DMS153 (cell line): ENCODE measurements at places on chromosomes 16 and 17.

DNA sequence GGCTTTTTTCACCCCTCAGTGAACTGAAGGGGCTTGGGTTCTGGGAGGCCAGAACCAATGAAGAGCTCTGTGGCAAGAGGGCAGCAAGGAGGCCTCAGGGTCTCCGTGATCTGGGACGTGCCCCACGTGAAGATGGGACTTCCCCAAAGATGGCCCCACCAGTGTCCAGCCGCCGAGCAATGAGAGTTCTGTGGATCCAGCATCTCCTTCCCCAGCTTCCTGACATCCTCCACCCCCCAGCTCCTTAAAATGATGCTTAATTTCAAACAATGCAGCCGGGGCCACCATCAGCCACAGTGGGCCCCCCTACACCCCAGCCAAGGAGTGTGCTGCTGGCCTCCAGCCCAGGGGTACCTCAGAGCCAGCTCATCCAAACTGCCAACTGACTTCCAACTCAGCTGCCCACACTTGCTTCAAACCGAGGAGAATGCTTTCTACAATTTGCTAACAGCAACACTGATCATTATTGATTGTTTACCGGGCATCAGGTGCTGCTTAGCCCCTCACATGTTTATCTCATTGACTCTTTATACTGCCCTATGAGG, 5.9 kb upstream of the SPPL2C start:
- no peak for DNase-seq

GRCh38 chr17:75428543-75429469, 23.3 kb upstream of the GRB2 start:
- no peak for DNase-seq

- no peak for DNase-seq
These were observed 18.4 kb downstream of the ADCY9 start for GRCh38 chr16:4097826-4098240.

DNA sequence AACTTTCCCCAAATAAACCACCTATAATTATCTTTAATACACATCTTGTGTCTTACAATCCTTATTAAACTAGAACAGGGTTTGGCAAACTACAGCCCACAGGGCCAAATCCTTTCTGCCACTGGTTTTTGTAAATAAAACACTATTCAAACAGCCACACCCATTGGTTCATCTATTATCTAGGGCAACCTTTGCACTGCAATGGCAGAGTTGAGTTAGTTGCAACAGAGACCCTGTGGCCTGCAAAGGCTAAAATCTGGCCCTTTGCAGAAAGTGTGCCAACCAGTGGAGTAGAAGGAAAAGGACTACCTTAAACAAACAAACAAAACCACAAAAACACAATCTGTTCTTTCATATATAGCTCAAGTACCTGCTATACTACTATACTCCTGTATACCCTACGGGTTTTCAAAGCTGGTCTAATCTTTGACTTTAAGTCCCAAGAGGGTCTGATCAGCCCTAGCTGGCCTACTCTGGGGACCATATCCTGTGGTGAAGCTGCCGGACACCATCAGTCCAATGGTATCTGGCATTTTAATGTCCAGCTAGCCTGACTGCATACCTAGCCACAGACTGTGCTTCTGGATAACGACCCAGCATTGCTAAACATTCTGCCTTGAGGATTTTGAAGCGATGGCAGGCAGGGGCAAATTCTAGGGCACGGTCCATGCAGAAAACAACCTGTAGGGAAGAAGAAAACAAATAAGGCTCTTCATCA, 23.3 kb downstream of the CNP start:
- no peak for DNase-seq

DNA sequence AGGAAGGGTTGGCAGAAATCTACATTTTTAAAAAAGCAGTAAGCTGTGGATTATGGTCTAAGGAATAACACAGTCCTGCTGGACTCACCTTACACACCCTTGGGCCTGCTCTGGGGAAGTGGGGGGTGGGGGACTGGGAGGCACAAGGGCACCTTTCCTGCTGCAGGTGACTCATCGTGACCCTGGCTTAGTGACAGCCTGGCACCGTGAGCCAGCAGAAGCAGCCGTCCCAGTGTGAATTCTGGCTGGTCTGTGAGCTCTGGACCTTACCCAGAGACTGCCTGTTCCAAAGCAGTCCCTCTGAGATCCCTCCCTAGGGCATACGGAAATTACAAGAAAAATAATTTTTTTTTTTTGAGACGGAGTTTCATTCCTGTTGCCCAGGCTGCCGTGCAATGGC, 4.2 kb upstream of the CRK start:
- no peak for DNase-seq

- DNase-seq = no peak
These were observed 18.0 kb downstream of the C17orf75 start for GRCh38 chr17:32323811-32324491.

- peak; percentile 18 for DNase-seq
These were observed 31.2 kb downstream of the NSMCE1 start for GRCh38 chr16:27237219-27238015.

- DNase-seq = no peak
These were observed 98.8 kb downstream of the NLK start for GRCh38 chr17:28141313-28141712.

GRCh38 chr16:20735490-20735889, 6.1 kb downstream of the THUMPD1 start:
- DNase-seq = no peak

GRCh38 chr16:88519938-88520653, 50.1 kb upstream of the ZC3H18 start:
- no peak for DNase-seq

GRCh38 chr17:56131431-56131830, 21.8 kb upstream of the ANKFN1 start:
- DNase-seq = no peak

DNA sequence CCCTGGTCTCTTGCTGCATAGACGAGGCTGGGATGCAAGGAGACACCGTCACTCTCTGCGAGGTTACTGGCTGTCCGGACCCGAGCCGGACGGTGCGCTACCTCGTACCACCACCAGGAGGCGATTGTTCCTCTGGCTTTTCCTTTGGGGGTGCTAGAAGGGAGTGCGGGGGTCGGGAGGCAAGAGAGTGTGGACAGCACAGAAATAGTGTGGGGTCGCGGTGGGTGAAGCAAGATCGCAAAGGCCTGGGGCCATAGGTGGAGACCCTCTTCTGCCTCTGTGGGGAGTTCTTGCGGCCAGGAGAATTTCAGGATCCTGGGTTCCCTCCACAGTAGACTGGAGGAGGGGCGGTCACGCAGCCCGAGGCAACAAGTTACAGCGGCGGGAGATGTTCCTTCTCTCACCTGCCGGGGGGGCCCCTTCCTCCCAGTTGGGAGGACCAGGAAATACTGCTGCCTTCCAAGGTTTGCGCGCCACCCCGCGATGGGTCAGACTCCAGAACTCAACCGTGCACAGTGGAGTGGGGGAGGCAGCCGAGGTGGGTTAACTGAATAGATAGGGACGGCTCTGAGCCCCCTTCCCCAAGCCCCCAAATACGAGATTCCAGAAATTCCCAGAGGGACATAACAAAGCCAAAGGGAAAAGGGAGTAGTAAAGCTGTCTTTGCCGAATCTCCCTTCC, 6.9 kb downstream of the PHOSPHO1 start:
- no peak for DNase-seq

DNA sequence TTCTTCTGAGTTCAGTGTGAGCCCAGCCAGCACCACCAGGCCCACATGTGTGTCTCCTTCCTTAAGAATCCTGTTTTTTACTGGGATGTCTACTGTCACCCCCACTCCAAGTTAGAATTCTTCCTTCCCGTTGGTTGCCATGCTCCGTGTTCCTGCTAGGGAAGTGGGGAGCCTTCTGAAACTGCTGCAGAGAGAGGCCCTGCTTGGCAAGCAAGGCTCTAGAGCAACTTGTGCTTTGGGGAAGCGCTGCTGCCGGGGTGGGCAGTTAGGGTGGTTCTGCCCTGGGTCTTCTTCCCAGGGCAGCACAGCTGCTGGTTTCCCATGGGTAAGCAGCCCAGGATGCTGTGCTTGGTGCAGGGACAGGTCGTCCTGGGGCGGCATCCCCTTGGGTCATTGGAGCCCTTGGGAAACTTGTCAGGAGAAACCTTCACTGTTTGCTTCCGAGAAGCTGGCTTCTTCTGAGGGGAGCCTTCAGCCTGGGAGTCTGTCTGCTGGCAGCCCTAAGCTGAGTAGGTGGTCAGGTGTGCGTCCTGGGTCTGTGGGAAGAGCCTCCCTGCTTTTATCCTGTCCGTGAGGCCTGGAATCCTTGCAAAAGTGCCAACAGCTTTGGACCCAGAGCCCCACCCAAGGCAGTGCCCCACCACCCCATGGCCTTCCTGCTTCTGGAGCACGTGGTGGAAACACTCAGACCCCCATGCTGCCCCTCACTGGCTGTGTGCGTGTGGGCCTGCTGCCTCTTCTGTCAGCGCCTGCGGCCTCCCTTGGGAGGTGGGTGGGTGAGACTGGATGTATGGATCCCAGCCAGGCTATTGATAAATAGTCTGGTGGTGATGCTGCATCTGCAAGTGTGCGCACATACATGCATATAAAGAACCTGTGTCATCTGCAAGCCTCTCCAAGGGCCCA, 71.8 kb downstream of the PLD6 start:
- DNase-seq = no peak

GRCh38 chr17:39658346-39658745, 6.8 kb upstream of the TCAP start:
- DNase-seq = no peak

- DNase-seq = no peak
These were observed 2.6 kb upstream of the CHAD start for GRCh38 chr17:50471009-50471905.

- DNase-seq = no peak
These were observed 45.7 kb downstream of the TMEM186 start for GRCh38 chr16:8751481-8752311.

- no peak for DNase-seq
These were observed 20.9 kb downstream of the RHBDL3 start for GRCh38 chr17:32286518-32286900.

DNA sequence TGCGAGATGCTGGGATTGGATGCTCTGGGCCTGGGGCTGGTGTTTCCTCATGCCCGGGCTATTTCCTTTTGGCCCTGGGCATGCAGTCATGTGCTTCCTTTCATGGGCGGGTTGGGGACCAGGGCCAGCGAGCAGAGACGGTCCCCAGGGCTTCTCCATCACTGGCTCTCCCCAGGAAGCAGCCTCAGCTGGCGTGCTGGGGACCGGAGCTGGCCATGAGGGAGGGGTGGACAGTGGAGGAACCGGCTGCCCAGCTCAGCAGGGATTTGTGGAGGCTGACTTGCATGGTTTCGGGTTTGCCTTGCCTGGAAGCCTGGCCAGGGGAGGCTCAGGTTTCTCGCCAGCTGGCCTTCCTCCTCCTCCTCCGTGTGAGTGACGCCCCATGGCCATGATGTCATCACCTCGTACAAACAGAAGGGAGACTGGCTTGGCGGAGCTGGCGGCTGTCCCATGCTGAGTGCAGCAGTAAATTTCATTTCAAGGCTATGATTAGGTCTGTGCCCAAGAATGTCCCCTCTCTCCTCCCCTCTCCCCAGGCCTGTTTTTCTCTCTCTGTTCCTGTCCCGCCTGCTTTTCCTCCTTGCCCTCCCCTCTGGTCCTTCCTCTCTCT, 8.9 kb upstream of the TIMP2 start:
- DNase-seq = peak; percentile 89

DNA sequence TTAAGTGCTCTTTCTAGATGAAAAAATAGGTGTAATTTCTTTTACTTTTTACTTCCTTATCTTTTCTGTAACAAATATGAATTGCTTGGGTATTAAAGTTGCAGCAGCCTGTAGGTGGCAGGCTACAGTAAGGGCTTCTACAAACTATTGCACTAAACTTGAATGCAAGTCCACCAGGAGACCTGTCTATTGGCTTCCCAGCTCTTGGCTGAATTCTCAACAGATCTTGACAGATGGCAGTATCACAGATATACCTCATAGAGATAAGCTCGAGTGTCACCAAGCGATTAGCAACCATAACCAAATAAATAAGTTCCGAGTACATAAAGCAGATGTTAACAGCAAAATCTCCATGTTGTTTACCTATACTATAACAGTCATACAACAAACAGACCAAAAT, 5.9 kb downstream of the BBS2 start:
- peak; percentile 51 for DNase-seq

GRCh38 chr17:80223142-80223815, 3.1 kb downstream of the SLC26A11 start:
- no peak for DNase-seq

DNA sequence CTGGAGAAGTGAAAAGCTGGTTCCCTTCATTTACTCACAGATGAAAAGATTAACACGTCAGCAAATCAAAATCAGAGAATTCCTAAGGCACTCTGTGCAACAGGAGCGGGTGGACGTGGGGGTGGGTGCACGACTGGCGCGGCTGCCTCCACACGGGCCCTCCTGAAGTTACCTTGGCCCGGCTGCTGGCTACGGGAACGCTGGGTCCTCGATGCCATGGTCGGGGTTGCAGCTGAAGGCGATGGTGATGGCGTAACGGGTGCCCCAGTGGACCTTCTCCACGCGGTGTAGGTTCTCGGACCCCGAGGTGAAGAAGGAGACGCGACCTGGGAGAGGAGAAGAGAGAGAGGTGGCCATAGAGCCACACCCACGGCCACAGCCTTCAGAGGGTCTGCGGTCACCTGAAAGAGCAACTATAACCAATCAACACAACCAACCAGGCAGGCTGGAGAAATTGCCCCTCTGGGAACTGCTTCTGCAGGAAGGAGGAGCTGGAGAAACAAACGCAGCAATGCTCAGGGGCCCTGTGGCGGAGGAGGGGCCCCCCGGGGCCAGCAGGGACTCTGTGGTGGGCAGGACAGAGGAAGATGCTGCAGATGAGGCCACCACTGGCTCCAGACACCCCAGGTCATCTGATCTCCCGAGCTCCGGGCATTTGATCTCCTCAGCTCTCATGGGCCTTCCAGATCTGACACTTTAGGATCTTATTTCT, 20.8 kb downstream of the UTS2R start:
- DNase-seq = no peak

DNA sequence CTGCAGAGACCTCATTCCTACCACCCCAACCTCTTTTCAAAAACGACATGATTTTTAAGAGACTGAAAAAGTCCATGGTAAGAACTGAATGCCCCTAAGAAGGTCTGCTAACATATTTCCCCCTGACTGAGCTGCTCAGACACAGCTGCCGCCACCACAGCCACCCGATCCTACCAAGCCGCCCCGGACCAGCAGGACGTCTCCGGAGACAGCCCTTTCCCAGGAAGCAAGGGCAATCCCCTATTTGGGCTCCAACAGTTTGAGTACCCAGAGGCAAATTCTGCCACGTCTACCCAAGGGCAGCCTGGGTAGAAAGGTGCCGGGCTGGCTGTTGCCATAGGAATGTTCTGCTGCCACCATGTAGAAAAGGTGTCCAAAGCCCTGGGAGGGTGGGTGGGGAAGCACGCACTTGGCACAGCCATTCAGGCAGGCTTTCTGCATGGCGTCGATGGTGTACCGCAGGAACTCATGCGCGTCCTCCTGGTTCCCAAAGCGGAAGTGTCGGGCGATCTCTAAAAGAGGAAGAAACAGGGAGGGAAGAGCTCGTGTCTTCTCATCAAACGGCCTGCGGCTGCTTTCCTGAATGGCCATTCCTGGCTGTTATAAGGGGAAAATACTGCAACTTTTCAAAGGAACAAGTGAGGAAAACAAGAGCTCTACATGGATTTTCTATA, 13.6 kb downstream of the USP36 start:
- no peak for DNase-seq

DNA sequence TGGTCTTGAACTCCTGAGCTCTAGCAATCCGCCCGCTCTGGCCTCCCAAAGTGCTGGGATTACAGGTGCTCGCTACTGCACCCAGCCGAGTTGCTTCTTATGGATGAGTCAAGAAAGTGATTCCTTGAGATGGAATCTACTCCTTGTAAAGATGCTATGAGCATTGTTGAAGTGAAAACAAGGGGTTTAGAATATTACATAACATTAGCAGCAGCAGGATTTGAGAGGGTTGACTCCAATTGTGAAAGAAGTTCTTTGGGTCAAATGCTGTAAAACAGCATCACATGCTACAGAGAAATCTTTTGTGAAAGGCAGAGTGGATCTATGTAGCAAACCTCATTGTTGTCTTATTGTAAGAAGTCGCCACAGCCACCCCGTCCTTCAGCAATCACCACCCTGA, 72.7 kb downstream of the NT5M start:
- no peak for DNase-seq
